Stimulated activated CD4-positive, alpha-beta T cell treated with anti-CD3 and anti-CD28 coated beads, Interleukin-1b, Interleukin-23, amount 100 ng/mL, for 1 hour (primary cell): ENCODE measurements at places on chromosomes 3 and 15.

GRCh38 chr3:180135101-180135500 is 98.4 kb upstream of the PEX5L start:
- DNase-seq = no peak

DNA sequence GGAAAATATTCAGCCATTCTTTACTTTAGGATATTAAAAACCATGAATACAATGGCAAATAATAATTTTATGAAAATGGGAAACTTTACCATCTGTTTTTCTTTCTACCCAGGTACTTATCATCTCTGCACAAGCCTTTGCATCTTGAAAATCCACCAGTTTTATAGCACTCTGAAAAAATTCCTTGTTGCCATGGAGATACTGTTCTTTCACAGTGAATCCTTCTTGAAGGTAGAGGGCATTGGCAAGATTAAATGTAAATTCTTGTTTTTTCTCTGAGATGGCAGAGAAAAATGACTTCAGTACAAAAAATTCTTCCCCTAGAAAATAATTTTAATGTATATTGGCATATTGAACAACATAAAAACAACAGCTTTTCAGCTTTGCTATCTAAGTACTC is 6.9 kb downstream of the SERPINI2 start:
- no peak for DNase-seq

GRCh38 chr15:35522061-35522460 is 23.9 kb downstream of the DPH6 start:
- no peak for DNase-seq

DNA sequence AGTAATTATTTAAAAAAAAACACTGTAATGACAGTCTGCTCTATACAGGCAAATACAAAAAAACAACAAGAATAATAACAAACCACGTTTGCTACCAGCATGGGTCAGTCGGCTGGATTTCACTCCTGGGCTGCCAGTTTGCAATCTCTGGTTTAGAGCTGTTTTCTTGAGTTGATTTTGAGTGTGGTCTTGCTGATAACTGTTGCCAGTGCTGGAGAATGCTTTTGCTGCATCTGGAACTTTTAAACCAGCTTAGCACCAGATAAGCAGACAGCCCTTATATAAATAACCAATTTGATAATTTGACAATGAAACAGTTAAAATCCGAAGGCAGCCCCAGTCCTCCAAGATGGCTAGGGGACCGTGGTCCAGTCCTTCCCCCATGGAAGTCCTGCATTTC is 14.0 kb upstream of the CTDSPL start:
- no peak for DNase-seq

- no peak for DNase-seq
Measured at GRCh38 chr15:47951781-47952180, 169.0 kb upstream of the SLC24A5 start.

GRCh38 chr15:63446255-63446654 is 58.1 kb upstream of the USP3 start:
- no peak for DNase-seq

DNA sequence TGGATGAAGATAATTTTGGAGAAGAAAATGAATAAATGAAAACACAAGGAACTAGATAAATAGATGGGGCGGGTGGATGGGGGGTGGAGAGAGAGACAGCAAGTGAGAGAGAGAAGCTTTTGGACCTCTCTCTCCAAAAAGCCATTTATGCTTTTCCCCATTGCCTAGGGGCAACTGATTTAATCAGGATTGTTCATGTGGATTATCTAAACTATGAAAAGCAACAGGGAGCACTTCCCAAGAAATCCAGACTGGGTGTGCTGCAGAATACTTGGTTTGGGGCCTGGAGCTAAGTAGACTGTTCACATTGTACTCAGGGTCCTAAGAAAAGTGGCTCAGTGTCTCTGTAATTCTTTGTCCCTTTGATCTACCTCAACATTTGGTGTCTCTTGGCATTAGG is 367.0 kb downstream of the TIGIT start:
- no peak for DNase-seq

- no peak for DNase-seq
Measured at GRCh38 chr15:87144775-87145174, 1065.1 kb downstream of the AGBL1 start.

- DNase-seq = no peak
Measured at GRCh38 chr15:61084944-61085367, 144.1 kb downstream of the RORA start.

GRCh38 chr15:79117442-79118204 is 27.0 kb upstream of the RASGRF1 start:
- DNase-seq = no peak

DNA sequence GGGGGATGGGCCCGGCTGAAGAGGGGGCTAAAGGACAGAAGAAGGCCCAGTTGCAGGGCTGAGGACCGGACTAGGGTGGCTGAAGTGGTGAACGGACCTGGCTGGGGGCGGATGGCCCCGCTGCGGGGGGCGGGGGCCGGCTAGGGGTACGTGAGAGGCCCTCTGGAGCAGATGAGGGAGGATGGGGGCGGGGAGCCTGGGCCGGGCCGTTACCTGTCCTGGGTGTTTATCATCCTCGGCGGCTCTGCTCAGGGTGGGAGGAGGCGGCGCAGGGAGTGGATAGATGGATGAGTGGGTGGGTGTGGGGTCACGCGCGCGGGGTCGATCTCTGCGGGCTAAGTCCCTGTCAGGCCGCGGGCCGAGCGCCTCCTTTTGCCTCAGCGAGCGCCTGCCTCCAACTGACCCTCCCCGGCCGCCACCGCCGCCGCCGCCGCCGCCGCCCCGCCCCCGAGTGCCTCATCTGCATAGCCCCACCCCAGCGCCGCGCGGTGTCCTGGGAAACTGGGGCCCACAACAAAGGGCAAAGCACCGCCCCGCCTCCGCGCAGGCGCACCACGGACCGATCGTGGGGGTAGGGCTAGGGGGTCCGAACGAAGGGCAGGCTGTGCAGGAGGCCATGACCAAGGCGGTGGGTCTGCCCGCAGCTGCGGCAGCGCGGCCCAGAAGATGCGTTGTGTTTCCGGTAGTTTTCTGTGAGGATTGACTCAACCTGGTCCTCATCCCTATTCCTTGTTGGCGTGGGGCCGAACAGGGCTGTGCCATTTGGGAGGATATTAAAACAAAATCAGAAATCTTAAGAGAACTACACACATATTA is 72.4 kb downstream of the RBPMS2 start:
- DNase-seq = peak; percentile 95

DNA sequence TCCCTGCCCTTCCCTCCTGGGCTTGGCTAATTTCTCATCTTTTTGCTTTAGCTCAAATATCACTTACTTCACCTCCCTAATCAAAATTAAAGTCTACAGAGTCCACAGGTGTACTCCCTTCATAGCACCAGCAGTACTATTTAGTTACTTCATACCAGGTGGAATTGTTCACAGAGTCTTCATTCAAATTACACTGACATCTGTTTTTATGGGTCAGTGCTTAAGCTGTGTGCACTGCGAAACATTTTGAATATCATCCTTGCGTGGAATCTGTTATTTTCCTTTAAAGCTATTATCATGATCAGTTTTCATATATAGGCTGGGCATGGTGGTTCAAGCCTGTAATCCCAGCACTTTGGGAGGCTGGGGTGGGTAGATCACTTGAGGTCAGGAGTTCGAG is 2.7 kb upstream of the SERF2 start:
- no peak for DNase-seq

GRCh38 chr3:188178293-188178936 is 24.5 kb downstream of the LPP start:
- DNase-seq = no peak

DNA sequence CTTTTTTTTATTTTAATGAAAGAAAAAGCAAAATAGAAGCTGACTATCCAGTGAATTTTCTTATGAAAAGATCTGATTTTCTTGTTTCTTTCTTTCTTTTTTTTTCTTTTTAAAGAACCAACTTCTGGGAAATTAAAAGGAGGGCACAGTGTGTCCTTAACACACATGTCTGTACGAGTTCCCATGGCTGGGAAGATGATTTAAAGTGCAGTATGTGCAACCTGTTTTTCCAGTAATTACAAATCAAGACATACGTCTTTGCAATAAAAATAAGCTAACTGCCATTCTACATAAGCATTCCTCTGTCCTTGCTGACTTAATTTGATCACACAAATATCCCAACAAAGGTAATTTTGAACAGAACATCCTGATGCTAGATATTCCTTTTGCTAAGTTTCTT is 416.1 kb downstream of the ROBO1 start:
- no peak for DNase-seq
